Muscle of leg (tissue), 16 donors: ENCODE measurements at places on chromosomes 6 and 20. TPM values are rescaled to one million over a fixed set of nuclear protein-coding genes. Genes with fewer than 3 reads are reported as not detected.

Gene SLC52A3
- 0.22 TPM for total RNA-seq

GRCh38 chr6:11467364-11467763, 70.2 kb upstream of the TMEM170B start:
- DNase-seq: no peak

DNA sequence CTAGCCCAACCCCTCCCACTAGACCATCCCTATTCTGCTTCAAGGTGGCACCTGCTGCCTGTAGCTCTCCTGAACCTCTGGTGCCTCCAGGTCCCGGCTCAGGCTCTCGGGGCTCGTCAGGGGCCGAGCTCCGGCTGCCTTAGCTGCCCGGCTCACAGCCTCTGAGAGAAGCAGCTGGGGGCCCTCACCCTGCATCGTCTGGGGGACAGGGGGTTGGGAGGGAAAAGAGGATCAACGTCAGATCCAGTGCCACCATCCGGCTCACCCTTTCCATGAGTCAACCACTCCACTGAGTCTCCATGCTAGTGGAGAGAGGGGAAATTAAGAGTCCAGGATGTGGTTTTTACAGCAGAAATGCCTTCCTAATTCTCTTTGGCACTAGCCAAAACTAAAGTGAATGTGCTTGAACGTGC, 13.0 kb downstream of the BAG6 start:
- DNase-seq: no peak

- DNase-seq: no peak
Measured at GRCh38 chr6:148868901-148869300, 122.1 kb downstream of the UST start.

- no peak for DNase-seq
Measured at GRCh38 chr6:166157930-166158617, 9.6 kb downstream of the TBXT start.

DNA sequence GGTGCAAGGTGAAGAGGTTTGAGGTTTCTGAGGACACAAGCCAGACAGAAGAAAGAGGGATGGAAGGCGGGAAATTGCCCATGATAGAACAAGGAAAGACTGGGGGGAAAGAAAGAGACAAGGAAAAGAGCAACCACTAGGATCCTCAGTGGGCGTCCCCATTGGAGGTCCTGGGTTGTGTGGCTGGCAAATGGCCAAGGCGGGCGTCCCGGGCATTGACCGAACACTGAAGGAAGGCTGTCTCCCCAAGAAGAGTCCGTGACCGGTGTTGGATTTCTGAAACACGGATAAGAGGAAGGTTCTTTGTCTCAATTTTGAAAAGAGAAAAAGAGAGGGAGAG, 746.6 kb upstream of the ADGRB3 start:
- no peak for DNase-seq
